Substantia nigra (tissue), 51 donors: ENCODE measurements at places on chromosomes 16 and 17.

DNA sequence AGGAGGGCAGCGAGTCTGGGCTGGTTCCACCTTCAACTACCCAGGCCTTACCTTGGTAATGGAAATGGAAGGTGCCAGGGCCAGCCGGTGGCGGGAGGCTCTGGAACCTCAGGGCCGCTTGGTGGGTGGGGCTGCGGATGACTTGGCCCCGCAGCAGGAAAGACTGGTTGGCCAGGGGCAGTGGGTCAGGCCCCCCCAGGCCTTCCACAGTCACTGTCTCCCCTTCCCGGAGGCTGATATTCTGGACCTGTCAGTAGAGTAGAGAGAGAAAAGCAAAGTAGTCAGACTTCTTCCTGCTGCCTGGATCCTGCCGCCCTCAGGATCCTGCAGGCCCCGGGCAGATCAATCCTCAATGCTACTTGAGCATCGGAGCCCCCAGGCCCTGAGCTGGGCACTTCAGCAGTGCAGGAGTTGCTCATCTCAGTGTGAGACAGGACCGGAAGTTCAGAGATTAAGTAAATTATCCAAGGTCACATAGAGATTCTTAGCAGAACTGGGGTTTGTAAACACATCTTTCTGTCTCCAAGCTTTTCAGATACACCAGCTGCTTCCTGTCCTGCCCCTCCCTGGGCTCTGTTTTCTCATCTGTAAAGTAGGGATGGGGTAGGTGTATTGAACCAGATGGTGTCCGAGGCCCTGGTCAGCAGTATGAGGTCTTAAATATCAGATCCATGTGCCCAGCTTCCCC lies 18.5 kb upstream of the PHF12 start:
- DNase-seq, result no peak

- DNase-seq, result no peak
Measured at GRCh38 chr17:20244671-20245070, 222.7 kb downstream of the LGALS9B start.

GRCh38 chr17:58873926-58874325 lies 118.3 kb downstream of the PPM1E start:
- DNase-seq, result no peak

DNA sequence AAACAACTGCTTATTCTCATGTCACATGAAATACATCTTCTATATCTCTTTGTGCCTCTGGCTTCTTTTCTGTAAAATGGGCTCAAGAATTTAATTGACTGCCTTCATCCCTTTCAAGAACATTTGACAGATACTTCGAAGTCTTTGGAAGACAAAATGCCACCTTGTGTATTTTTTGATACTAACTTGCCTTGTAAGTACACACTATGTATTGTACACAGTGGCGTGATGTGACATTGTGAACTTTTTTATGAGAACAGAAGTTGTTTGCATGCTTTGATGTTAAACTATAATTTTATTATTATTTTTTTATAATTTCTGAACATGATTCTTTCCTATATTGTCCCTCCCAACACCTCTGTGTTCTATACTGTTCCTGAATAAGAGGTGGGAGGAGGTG lies 73.7 kb downstream of the MAP2K4 start:
- DNase-seq, result no peak

DNA sequence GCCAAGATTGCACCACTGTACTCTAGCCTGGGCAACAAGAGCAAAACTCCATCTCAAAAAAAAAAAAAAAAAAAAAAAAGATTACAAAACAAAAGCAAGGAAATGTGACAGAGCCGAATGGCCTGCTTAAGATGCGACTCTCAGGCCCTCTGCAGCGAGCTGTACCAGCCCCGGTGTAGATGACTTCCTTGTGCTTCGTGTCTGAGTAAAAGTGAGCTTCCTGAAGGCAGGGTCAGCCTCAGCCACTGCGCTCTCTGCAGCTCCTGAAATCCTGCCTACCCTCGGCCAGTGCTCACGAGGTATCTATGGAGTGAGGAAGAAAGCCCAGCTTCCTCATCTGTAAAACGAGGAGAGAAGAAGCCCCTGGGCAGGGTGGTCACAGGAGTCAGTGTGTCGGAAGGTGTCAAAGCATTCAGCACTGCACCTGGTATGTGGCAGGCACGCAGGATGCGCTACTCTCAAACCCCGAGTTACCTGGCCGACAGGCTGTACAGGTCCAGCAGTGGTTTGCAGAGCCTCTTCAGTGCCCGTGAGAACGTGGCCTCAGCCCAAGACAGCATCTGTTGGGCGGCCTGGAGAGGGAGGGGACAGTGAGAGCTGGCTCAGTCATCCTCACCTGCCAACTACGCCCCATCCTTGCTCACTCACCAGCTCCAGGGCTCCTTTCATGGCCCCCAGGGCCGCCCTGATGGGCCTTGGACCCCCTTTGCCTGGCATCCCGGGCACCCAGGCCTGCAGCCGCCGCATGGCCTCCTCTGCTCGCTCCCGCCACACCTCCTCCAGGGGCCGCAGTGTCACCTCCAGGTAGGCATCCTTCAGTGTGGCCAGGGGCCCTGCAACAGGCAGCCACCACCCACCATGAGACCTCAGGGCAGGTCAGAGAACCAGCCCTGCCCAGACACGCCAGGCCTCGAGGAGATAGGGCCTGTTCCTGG lies 44.6 kb downstream of the RMI2 start:
- no peak for DNase-seq

GRCh38 chr17:61642768-61643167 lies 51.7 kb upstream of the NACA2 start:
- DNase-seq, result no peak

- no peak for DNase-seq
Measured at GRCh38 chr16:2511996-2512734, 1.6 kb upstream of the ATP6V0C start.

GRCh38 chr17:35080536-35080935 lies 17.0 kb upstream of the RFFL start:
- DNase-seq, result no peak
